ENCODE measurements at places on chromosomes 7 and 10. TPM values are rescaled to one million over a fixed set of nuclear protein-coding genes. Genes with fewer than 3 reads are reported as not detected.

DNA sequence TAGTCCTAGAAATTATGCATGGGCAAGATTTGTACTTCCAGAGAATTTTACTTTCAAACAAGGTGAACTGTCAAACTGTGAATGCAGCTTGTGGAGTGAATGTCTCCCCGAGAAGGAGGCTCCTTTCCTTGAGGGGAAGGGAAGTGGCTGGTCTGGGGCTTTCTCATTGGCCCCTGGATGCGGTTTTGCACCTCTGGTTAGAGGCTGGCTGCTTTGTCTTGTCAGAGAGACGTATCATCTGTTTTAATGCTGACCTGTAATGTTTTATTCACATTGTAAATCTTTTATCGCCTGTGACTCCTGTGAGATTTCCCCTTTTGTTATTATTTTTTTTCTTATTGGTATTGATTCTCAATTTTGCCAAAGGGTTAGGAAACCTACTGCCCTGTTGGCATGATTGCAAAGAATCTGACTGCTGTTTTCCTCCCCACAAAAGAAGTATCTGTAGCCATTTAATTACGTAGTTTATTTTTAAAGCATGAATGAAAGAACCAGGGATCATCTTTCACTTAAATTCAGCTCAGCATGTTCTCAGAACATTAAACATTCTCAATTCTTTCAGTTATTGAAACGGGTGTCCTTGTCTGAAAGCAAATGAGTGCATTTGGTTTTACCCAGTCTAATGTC, 238.3 kb upstream of the NFE2L3 start:
- no peak for DNase-seq

- no peak for DNase-seq
Observed at GRCh38 chr7:2928613-2929311, 84.7 kb upstream of the GNA12 start.

GRCh38 chr10:77162697-77163096, 474.9 kb downstream of the KCNMA1 start:
- no peak for DNase-seq

GRCh38 chr7:14793151-14793550, 109.4 kb downstream of the DGKB start:
- no peak for DNase-seq

- DNase-seq, result no peak
Observed at GRCh38 chr10:50788951-50789945, 49.5 kb downstream of the ASAH2B start.

DNA sequence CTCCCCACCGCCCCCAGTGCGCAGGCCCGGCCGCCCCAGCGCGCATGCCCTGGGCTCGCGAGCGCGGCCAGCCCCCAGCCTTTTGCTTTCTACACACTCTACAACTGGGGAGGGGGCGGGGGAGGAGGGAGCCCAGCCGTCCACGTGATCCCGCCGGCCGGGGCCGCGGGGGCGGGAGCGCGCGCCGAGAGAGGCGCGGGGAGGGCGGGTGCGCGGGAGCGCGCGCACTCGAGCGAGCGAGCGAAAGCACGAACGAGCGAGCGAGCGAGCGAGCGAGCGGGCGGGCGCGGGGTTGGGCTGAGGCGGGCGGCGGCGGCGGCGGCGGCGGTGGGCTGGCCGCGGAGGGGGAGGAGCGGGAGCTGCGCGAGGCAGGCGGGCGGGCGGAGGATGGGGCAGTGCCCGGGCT, at the start of gene AUTS2:
Gene AUTS2 (plus strand): TSS at position 395 of the 406 bp plus-strand sequence. CDS start 1,179 bp downstream, outside the sequence.
- no peak for DNase-seq

GRCh38 chr10:132476146-132477065, 61.2 kb upstream of the INPP5A start:
- no peak for DNase-seq

DNA sequence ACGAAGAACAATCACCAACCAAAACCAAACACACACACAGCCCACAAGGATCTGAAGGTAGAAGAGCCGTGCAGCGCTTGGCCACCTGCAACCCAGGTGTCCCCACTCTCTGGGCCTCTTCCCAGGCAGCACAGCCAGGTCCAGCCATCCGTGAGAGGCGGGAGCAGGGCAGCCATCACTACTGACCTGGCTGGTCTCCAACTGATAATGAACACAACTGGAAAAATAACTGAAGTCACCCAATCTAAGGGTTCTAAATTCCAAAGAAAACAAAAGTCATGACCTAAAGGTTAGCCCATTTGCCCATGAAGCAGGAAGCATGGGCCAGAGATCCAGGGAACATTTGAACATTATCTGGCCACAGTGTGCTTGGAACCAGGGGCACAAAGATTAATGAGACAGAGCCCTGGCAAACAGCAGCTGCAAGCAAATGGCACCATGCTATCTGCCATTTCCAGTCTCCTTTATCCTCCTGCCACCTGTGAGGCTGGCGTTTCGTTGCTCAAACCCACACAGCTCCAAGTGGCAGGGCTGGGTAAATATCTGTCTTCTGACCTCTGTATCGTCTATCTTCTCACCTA, 207.9 kb downstream of the TNS3 start:
- DNase-seq, result no peak

- no peak for DNase-seq
Observed at GRCh38 chr10:102120991-102121738, 997 bp upstream of the LDB1 start.

- DNase-seq, result no peak
Observed at GRCh38 chr7:2261611-2262010, 19.6 kb downstream of the NUDT1 start.

DNA sequence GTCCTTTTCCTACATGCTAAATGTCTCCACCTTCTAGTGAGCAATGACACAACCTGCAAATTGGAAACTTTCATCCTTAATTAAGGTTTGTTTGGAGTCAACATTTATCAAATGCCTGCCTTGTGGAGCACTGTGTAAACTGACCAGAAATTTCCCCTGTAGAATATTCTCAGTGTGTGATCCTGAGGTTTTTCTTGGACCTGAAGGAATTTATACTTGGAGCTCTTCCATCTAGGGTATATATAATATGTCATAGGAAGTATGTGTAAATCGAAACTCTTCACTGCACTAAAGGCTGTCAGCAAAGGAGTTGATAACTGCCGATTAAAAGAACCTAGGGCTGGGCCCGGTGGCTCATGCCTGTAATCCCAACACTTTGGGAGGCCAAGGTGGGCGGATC, 152.4 kb downstream of the NSUN6 start:
- no peak for DNase-seq

- DNase-seq, result no peak
Observed at GRCh38 chr7:83941300-83941699, 253.3 kb downstream of the SEMA3A start.

- no peak for DNase-seq
Observed at GRCh38 chr7:158029509-158029908, 558.1 kb downstream of the PTPRN2 start.

DNA sequence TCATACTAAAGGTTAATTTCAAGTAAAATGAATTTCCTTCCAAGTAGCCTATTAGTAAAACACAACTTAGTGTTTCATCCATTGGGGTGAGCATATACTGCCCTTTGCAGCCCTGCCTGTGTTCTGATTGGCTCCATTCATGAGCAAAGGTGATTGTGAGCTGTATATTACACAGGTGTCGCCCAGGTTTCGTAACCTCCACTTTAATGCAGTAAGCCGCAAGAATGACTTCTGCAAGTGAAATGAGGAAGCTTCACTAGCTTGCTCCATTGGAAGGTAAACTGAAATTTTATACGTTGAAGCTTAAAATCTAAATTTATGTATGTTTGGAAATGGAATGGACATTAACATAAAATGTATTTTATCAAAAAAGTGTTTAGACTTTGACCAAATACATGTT, 24.4 kb downstream of the MTURN start:
- DNase-seq, result no peak

DNA sequence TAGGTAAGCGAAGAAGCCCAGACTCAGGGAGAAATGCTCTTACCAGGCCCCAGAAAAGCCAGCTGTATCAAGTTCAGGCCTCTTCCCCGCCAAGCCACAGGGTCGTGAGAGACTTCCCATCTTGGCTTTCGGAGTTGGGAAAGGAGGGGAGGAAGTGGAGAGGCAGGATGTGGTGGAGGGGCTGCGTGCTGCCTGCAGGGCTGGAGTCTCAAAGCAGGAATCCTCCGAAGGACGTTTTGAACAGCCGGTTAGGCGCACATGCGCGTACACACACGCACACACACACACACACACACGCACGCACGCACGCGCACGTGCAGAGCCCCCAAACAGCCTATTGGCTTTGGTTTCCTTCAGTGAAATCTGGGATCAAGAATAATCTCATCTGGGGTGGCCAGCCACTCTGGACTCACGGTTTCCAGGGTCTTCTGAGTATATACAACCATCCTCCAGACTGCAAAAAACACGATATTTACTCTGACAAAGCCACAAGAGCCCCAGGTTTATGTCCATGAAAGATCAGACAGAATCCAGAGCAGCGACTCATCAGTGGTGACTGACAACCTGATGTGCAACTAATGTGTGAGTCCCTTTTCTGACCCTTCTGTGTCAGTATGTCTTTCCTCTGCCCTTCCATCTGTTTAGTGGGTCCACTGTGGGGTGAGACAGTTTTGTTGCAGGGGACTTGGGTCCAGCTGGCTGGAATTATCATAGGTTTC, 115.0 kb upstream of the ZNF438 start:
- no peak for DNase-seq

- DNase-seq, result no peak
Observed at GRCh38 chr10:24750695-24751094, 27.0 kb upstream of the ARHGAP21 start.

DNA sequence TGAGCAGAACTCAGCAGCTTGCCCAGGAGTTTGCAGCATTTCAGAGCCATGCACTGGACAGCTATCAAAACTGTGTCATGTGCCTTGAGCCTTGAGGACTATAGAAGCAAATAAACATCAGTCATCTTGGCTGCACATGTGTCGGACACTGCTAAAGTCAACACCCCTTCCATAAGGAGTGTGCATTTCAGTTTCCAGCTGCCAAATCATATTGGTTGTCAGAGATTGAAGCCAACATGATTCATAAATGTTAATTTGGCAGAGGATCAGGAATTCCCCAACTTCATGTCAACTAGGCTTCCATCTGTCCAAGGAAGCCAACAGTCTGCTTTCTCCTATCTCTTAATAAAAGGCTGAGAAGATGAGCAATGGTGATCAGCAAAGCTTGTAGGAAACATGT, 32.8 kb downstream of the SLC16A12 start:
- DNase-seq, result no peak

DNA sequence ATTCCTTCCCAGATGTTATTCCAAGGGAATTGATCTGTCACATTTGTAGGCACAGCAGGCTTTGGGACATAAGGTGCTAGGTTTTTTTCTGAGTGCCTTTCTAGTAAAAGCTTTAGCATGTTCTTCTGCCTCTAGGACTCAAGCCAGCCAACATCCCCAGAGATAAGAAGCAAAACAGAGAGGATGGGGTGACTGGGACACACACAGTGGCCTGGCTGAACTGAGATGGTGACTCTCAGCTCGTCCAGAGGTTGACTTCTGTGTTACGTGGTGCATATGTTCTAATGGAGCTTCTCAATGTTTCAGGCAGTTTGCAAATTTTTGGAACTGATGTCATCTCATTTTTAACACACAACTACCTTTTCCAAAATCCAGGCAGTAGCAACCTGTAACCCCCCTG, 188.1 kb upstream of the CELF2 start:
- DNase-seq, result no peak

DNA sequence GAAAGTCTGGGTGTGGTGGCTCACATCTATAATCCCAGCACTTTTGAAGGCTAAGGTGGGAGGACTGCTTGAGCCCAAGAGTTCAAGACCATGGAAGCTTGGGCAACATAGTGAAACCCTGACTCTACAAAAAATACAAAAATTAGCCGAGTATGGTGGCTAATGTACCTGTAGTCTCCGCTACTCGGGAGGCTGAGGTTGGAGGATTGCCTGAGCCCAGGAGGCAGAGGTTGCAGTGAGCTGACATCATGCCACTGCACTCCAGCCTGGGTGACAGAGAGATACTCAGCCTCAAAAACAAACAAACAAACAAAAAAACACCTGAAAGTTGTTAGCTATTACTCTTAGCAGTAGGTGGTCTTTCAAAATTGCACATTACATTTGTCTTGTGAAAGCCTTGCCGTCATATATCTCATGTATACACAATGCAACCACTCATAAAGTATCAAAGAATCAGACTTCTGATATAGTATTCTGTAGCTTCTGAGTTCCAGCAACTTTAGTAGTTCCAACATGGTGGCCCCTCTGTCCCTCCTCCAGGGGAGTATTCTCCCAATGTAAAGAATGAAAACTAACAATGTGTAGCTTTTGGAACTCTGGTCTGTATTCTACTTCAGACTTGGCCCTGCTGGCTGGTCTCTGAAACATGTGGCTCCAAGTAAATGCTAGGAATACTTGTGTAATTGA, 101.5 kb downstream of the ZNF92 start:
- DNase-seq, result no peak

GRCh38 chr7:84142726-84143125, 51.9 kb downstream of the SEMA3A start:
- DNase-seq, result no peak

- DNase-seq, result peak; percentile 40
Observed at GRCh38 chr7:75617634-75618234, 121.0 kb downstream of the HIP1 start.

GRCh38 chr10:48469516-48470020, 135.3 kb downstream of the ARHGAP22 start:
- DNase-seq, result no peak

DNA sequence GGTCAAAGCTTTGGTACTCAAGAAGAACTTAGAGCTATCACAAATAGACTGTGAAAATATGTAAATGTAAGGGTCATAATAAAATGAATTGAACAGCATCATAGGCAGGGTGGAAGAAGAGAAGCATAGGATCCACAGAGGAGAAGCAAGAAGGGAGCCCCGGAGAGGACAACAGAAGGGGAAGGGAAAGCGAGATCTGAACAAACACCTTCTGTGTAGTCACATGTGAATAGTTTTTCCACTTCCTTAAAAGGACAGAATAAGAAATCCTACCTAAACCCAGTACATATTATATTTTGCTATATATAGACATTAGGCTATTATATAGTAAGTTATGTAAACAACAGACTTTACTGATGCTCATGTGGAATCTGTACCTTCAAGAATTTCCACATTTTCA, 160.2 kb downstream of the DKK1 start:
- DNase-seq, result no peak

The PPP1R17 gene
- polyA plus RNA-seq, result 0.19 TPM

The SPAG6 gene
- 0.43 TPM for polyA plus RNA-seq

The ZNF33A gene
- 18.0 TPM for polyA plus RNA-seq

The EPHB4 gene
- polyA plus RNA-seq, result not detected

The GFRA1 gene
- polyA plus RNA-seq, result 0.01 TPM

The CABCOCO1 gene
- polyA plus RNA-seq, result not detected

The PRSS37 gene
- not detected for polyA plus RNA-seq

The ZNF467 gene
- not detected for polyA plus RNA-seq

The TBC1D12 gene
- polyA plus RNA-seq, result 2.9 TPM

The ARHGEF5 gene
- polyA plus RNA-seq, result 8.0 TPM

The ADAP1 gene
- 9.4 TPM for polyA plus RNA-seq

The RNLS gene
- 7.4 TPM for polyA plus RNA-seq

The ZNF239 gene
- 0.65 TPM for polyA plus RNA-seq

The PRPS1L1 gene
- polyA plus RNA-seq, result not detected

All from GM12878 (cell line).